ENCODE measurements at places on chromosomes 1 and 21.

DNA sequence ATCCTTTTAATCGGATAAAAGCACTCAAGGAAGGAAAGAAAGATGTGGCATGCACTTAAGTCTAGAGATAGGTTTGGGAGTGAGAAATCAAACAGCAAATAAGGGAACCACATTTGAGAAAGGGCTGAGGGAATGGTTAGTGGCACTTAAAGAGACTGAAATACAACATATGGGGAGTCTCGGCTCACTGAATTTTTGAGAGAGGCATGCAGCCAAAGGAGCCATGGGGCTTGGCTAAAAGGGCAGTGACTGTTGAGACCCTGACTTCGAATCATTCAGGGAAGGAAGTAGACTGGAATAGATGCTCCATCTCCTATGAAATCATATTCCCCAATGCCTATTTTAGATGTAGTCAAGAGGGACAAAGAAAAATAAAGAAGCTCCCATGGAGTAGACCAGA, 58.3 kb upstream of the HAO2 start:
- DNase-seq, result no peak

- DNase-seq, result no peak
These were observed 44.4 kb upstream of the KIF26B start for GRCh38 chr1:245110406-245110805.

- no peak for DNase-seq
These were observed 293.5 kb upstream of the VAMP3 start for GRCh38 chr1:7477593-7477992.

DNA sequence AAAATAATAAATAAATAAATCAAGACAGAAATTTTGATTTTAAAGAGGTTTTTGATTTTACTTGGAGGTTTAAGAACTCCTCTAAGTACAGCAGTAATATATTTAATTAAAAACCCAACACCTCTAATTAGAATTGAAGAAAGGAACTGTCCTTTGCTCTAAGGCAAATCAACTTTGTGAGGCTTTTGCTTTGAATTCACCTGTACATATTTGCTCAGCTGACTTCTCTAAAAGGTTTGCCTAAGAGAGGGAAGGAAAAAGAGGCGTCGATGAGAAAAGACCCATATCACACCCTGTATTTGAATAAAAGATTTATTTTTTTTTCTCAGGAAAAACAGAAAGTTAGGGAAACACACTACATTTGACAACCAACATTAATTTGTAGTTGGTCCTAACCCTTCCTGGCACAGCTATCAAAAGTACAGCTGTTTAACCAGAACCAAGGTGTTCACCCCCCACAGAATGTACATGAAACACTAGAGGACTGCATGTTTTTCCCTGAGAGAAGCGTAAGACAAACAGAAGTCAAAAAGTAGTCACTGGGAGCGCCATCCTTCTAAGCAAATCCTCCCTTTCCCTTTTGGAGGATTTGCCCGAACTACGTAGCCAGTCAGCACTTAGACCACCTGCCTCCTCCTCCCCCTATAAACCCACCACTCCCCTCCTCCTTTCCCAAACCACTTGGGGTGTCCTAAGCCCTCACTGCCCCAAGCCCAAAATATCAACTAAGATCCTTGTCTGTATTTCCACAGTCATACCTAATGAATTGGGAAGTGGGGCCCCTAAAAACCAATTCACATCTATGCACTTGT, 4.9 kb downstream of the MCL1 start:
- no peak for DNase-seq

DNA sequence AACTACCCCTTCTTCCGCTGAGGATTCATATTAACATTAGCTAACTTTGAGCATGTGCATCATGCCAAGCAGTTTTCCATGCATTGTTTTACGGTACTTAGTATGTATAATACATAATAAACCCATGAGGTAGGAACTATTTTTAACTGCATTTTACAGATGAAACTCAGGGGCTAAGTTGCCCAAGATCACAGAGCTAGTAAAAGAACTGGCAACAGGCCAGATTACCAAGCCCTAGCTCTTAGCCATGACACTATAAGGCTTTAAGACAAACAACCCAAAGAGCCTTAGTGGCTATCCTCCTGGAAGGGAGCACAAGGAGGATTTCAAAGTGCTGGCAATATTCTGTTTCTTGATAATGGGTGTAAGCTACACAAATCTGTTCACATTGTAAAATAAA, 6.1 kb downstream of the AK2 start:
- DNase-seq, result peak; percentile 72

- DNase-seq, result peak; percentile 71
These were observed 185.2 kb downstream of the LEPR start for GRCh38 chr1:65605621-65606020.

- peak; percentile 69 for DNase-seq
These were observed 13.7 kb downstream of the LRRC8B start for GRCh38 chr1:89538361-89538760.

DNA sequence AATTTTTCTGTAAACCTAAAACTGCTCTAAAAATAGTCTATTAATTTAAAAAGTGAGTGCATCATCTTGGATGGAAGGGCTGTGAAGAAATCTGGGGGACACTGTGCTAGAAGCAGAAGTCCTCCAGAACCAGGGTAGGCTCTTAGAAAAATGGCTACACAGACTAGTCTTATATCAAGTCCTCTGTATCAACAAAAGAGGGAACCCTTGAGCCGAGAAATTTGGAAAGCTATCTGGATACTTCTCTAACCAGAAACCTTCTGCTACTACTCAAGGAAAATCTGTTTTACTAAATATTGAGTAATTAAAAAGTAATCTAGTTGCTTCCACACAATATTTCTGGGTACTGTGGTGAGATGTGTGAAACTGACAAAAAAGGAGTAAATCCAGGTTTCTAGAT, 92.1 kb downstream of the WDR3 start:
- DNase-seq, result peak; percentile 14

DNA sequence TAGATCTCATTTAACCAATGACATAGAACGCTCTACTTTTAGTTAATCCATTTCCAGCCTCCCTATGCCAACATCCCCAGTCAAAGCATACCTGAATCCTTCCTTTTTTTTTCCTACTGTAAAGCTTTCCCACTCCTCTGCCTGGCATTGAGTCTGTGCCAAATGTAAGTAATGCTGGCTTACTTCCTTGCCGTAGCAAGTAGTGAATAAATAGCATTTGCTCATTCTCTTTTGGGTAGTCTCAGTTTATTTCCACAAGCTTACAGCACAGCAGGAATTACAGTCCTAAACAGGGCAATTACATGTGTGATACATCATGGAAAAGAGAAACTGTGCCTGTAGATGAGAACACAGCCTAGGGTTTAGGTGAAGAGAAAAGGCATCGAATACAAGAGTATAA, 352.6 kb upstream of the NEGR1 start:
- no peak for DNase-seq

- DNase-seq, result no peak
These were observed 1.7 kb upstream of the ZNF691 start for GRCh38 chr1:42844592-42845140.

- DNase-seq, result no peak
These were observed 76.5 kb upstream of the C1orf21 start for GRCh38 chr1:184310157-184310819.

GRCh38 chr1:171995573-171995972, 154.3 kb downstream of the DNM3 start:
- DNase-seq, result no peak

DNA sequence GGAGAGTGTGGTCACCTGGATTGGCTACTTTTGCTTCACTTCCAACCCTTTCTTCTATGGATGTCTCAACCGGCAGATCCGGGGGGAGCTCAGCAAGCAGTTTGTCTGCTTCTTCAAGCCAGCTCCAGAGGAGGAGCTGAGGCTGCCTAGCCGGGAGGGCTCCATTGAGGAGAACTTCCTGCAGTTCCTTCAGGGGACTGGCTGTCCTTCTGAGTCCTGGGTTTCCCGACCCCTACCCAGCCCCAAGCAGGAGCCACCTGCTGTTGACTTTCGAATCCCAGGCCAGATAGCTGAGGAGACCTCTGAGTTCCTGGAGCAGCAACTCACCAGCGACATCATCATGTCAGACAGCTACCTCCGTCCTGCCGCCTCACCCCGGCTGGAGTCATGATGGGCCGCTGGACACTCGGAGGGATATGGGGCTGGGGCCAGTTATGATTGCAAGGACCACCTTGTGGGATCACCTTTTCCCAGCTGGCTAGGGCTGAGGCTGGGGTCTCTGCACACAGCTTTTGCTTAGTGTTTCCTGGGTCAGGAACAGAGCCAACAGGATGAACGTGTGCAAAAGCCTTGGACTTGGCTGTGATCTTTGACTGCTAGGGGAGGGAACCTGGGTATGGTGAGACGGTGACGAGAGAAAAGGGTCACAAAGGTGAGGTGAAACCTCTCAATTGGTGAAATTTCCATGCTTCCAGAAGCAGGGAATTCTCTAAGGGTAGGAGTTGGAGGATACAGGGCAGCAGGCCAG, 4.3 kb upstream of the GNAI3 start:
- no peak for DNase-seq

- DNase-seq, result no peak
These were observed 58.1 kb downstream of the HLCS start for GRCh38 chr21:36908260-36908908.

DNA sequence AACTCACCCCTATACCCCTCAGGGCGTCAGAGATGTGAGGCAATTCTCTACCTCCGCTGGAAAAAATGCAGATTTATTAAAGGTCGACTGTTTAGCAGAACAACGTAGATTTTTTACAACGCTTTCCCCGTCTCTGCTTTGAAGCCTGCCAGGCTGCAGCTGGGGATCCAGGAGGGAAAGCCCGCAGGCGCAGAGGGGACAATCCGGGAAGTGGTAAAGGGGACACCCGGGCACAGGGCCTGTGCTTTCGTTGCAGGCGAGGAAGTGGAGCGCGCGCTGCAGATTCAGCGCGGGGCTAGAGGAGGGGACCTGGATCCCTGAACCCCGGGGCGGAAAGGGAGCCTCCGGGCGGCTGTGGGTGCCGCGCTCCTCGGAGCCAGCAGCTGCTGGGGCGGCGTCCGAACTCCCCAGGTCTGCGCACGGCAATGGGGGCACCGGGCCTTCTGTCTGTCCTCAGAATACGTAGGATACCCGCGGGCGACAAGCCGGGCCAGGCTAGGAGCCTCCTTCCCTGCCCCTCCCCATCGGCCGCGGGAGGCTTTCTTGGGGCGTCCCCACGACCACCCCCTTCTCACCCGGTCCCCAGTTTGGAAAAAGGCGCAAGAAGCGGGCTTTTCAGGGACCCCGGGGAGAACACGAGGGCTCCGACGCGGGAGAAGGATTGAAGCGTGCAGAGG, 5.5 kb downstream of the SIM2 start:
- no peak for DNase-seq

- DNase-seq, result no peak
These were observed 3.8 kb downstream of the DVL1 start for GRCh38 chr1:1345384-1345783.

- DNase-seq, result no peak
These were observed 56.0 kb downstream of the KANK4 start for GRCh38 chr1:62263006-62263813.

DNA sequence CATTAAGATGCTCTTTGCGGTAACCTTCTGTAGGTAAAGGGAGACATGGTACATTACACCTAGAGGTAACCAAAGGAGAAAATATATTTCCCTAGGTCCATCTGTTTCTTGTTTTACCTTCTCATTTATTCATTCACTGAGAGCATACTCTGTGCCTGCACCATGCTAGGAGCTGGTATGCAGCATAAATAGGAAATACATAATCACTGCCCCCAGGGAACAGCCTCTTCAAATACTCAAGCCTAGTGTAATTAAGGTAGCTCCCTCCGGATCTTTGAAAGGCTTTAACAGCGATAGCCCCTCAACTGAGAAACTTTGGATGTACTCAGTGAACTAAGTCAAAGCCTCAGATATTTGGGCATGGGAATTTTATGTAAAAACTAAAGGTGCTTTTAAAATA, 123.6 kb downstream of the GABPA start:
- no peak for DNase-seq

DNA sequence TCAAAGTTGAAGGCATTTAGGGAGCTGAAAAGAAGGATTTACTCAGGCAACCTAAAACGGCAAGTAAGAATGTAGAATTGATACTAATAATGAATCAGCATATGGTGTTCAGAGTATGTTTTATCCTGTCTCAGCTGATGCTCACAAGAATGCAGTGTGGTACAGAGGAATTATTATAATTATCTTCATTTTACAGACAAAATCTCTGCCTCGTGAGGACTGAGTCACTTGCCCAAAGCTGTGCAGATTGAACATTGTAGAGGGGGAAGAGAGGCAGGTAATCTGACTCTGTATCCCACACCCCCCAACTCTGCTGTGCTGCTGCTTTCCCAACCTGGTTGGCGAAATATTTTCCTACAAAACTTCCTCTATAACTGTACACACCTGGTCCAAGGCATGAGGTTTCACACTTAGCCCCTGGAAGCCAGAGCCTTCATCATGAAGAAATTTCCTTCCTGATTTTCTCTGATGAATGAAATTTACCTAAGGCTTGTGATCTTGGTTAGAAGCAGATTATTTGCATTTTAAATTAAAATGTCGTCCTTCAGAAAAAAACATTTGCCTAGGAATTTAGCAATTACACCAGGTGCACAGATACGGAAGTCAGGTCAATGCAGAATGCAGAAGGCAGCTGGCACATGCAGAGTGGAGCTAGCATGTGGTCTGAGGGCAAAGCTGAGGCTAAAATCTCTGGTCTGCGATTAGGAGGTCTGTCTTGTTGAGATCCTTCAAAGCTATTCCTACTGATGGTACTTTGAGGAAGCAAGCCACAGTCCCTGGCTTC, 52.8 kb downstream of the DPT start:
- no peak for DNase-seq

- DNase-seq, result no peak
These were observed 19.4 kb downstream of the HSD11B1 start for GRCh38 chr1:209723756-209724693.

DNA sequence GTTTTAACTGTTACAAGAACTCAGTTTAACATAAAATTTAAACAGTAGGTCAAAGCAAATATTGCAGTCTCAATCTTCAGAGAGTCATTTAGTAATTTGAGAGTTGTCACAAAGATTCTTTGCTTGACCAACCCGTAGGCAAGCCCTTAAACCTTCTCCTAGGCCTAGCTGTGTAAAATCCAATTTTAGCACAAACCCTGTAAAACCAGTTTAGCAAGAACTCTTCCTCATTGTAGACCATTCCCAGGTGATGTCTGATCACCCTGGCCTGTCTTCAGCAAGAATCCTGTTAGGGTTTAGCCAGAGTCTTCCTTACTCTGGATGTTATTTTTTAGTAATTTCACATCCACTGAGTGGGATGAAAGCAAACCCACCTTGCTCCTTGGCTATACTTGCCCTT, 30.1 kb downstream of the LRIG2 start:
- no peak for DNase-seq

GRCh38 chr21:25362375-25363267, 244.7 kb downstream of the MRPL39 start:
- no peak for DNase-seq

GRCh38 chr1:64669098-64669675, 75.7 kb upstream of the RAVER2 start:
- DNase-seq, result no peak

- DNase-seq, result no peak
These were observed 203.0 kb downstream of the TGFB2 start for GRCh38 chr1:218547957-218548730.

GRCh38 chr1:194517567-194517966, 1331.2 kb upstream of the B3GALT2 start:
- no peak for DNase-seq

DNA sequence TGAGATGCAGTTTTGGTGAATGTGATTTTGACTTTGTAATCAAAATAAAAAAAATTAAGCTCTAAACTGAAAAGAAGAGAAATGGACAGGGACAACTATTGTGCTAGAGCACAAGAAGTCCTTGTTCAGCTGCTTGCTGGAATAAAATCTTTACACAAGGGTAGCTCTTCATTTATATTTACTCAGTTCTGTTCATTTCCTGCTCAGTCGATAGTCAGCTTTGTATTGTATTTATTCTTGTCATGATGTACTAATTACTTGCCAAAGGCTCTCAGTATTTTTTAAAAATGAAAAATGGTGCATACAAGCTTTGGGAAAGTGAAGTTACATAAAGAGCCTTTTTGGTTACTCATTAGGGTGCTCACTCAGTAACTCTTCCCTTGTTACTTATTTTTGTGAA, 17.8 kb downstream of the F5 start:
- DNase-seq, result no peak

Measured in MV-4-11 (cell line).